D341Med (cell line): ENCODE measurements at places on chromosomes 2 and 18.

- DNase-seq: no peak
Observed at GRCh38 chr2:53096351-53096750, 671.3 kb upstream of the CHAC2 start.

DNA sequence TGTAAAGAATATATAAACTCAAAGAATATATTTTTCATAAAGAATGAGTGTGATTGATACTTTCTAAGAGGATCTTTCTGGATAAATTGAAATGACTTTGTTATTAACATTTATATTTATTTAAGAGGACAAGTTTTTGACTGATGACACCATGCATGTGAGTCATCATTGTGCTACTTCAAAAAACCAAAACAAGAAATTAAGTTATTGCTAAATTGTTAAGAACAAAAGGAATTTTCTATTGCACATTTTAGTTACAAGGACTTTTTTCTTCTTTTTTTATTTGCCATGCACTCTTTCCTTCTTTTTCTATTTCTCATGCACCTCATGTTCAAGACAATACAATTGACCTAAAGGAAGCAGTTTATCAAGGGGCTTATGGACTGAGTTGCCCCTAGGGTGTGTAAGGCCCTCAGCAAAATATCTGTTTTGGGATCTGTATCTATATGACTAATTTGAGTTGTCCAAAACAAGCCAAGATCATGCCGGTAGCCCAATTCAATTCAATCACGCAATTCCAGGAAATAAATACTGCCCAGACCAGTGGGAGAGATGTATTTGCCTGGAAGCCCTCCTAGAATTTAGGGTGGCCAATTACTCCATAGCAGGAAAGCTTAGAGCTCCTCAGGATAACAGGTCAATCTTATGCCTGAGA lies 654.3 kb downstream of the METTL4 start:
- DNase-seq: no peak

GRCh38 chr2:207683879-207684627 lies 27.4 kb upstream of the CCNYL1 start:
- no peak for DNase-seq

DNA sequence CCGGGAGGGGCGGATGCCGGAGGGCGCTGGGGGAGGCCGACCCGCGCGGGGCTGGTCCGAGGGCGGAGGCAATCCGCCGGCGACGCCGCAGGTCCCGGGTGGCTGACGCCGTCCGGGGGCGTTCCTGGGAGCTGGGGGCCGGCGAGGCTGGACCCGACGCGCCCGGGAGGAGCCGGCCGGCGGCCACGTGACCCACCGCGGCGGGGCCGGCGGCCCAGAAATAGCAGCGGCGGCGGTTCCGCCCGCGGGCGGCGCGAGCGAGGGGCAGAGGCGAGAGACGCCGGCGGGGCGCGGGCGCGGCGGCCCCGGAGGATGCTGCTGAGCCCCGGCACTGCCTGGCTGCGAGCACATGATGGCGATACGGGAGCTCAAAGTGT lies at the start of gene RAB31:
RAB31 (plus strand) TSS at position 245 of the 377 bp plus-strand sequence; CDS start at position 350, 105 bp downstream.
- DNase-seq: peak; percentile 74

GRCh38 chr2:25021791-25022362 lies 20.0 kb upstream of the EFR3B start:
- DNase-seq: no peak

DNA sequence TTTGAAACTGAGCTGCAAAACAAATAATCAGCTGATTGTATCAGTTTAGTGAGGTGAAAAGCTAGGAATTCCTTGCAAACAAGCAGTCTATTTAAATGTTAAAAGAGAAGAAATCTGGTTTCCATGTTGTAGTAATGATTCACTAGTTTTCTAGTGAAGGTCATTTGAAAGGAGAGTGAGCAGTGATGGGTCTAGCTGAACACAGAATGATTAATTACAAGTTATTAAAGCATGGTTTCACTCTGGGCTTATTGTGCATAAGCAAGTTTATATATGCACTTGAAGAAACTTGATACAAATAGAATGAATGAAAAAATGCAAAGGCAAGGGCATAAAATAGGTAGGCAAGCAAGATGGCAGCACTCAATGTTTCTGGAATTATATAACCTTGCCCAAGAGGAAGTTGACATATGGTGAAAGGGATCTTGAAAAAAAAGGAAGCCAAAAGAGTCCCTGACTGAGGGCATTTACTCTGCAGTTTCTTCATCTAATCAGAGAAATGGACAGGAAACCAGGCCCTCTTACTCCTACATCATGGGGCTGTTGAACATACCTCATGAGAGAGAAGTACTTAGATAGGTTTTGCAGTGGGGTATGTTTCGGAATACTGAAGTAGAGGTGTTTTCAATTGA lies 53.2 kb downstream of the PLCL1 start:
- no peak for DNase-seq

- no peak for DNase-seq
Observed at GRCh38 chr2:158661231-158661630, 133.9 kb upstream of the DAPL1 start.

GRCh38 chr2:99674090-99674489 lies 184.3 kb upstream of the REV1 start:
- no peak for DNase-seq

- no peak for DNase-seq
Observed at GRCh38 chr2:20576598-20577115, 74.2 kb downstream of the HS1BP3 start.

DNA sequence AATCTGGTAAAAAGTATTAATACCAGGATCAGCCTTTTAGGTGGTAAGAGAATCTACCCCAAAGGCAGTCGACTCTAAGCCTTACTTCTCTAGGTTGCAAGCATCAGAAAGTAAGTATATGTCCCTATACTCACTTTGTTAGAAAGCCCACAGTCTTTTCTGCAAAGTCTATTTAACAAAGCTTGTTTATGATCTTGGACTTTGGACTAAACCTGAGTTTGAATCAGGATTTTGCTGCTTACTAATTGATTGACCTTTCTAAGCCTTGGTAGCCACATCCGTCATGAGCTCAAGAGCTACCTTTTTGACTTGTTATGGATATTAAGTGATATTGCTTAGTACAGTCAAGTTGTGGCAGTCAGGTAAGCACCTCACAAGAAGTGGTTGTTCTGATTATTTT lies 18.4 kb downstream of the FMNL2 start:
- DNase-seq: no peak

DNA sequence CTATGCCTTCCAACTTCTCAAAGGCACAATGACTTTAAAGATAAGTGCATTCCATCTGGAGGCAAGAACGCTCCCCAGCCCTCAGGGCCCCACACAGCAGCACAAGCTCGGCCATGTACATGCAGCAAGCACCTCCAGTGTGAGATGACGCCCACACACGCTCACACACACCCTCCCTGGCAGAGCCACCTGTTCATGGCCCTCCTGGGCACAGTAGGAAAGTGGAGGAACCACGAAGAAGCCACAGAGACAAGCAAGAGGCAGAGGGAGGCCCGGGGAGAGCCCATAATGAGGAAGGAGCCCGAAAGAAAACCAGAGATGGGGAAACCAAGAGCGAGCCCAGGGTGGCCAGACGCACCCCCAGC lies 21.7 kb downstream of the BIN1 start:
- no peak for DNase-seq

- DNase-seq: no peak
Observed at GRCh38 chr2:98511981-98512380, 67.3 kb downstream of the INPP4A start.

DNA sequence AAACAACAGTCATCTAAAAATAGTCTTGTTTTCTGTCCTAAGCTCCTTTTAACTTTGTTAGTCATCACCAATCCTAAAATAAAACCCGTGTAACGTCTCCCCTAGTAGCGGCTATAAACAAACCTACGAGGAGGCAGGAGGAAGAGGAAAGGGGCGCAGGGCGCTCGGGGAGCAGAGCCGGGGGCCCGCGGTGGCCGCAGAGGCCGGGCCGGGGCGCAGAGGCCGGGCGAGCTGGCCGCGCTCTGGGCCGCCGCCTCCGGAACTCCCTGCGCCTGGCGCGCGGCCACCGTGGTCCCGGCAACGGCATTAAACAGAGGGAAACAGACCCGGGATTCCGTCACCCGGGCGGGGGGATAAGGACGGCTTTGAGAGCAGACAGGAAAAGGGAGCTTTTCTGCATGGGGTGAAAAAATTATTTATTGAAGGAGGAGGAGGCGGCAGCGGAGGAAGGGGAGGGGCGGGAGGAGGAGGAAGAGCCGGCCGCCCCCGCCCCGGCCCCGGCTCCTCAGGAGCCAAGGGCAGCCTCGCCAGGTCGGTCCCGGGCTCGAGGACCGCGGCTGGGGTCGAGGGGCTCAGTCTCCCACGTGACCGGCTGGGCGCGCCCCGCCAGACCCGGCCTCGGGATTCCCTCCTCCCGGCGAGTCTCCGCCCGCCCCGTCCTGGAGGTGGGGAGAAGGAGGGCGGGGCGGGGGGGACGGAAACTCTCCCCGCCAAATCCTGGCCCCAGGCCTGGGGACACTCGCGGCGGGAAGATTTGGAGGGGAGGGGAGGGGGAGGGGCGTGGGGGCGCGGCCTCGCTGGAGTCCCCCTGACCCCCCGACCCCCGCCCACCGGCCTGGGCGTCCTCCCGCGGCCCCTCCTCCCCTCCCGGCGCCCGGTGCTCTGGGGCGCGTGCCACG lies 1.8 kb upstream of the NFATC1 start:
- DNase-seq: peak; percentile 91

GRCh38 chr2:95012881-95013550 lies 12.5 kb upstream of the MAL start:
- no peak for DNase-seq

- no peak for DNase-seq
Observed at GRCh38 chr2:85413592-85414420, 3.6 kb upstream of the CAPG start.

GRCh38 chr2:210020138-210020537 lies 17.7 kb downstream of the RPE start:
- no peak for DNase-seq

- no peak for DNase-seq
Observed at GRCh38 chr18:62928326-62928725, 213.0 kb downstream of the PHLPP1 start.

DNA sequence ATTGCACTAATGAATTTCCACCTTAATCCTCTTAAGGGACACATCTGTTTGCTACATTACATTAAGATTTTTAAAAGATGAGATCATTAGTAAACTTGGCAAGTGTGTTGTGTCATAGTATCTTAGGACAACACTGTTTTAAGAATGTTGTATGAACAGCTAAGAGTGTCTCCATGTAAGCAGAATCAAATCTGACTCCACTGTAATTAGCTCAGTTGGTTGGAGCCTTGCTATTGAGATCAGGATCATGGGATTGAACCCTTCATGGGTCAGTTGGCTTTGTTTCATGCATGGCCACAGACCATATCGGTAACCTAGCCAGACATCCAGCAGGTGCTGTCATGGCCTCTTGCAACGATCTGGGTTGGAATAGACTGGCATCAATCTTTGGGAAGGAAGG lies 5.2 kb downstream of the FHOD3 start:
- no peak for DNase-seq
